ENCODE measurements at places on chromosomes 5 and 9.
A peak's percentile ranks its signal among the peaks of the same experiment; 100 is the strongest.

DNA sequence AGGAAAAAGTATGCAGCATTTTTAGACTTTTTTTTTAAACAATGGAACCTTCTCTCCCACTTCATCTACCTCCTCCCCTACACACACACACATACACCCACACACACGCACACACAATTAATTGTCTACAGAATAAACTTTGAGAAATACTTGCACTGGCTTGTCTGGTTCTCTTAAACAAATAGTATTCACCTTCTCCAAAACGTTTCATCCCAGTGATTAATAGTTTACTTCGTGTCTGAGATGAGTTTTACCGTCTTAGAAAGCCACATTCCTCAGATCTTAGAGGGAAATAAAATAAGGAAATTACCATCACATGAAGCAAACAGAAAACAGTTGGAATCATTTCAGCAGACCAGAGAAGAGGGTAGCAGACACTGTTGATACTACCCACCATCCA, 570.6 kb upstream of the CLINT1 start:
- DNase-seq = no peak

- DNase-seq = no peak
These were observed 2.6 kb downstream of the FOXD1 start for GRCh38 chr5:73445665-73446630.

DNA sequence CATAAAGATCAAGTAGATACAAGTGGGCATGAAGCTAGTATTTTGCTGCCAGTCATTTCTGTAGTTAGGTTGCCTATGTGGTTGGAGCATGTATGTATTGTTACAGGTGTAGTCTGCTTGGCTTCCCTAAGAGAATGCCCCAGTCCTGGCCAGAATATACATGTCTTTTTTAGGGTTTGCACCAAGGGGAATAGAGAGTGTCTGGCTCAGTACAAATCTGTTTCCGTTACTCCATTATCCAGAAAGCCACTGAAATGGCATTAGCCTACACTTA, 23.2 kb downstream of the TGFBR1 start:
- DNase-seq = no peak

DNA sequence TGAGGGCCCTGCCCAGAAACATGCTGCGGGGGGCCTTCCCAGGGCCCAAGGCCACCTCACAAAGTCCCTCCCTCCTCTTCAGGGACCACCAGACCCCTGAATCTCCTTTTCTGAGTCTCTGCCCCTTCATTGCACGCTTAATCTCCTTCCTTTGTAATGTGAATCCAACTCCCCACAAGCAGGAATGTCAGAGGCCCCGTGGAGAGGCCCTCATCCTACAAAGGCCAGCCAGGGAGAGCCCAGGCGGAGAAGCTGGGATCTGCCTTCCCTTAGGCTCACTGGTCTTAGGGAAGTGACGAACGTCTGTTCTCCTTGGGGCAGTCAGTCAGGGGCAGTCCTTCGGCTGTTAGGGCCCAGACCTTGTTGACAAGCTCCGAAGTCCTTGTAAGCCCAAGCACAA, 2.3 kb downstream of the SMIM33 start:
- peak; percentile 28 for DNase-seq
